ENCODE measurements at places on chromosomes 2 and 18. TPM values are rescaled to one million over a fixed set of nuclear protein-coding genes. Genes with fewer than 3 reads are reported as not detected.

- DNase-seq = no peak
Measured at GRCh38 chr2:17858064-17858463, 20.4 kb upstream of the KCNS3 start.

DNA sequence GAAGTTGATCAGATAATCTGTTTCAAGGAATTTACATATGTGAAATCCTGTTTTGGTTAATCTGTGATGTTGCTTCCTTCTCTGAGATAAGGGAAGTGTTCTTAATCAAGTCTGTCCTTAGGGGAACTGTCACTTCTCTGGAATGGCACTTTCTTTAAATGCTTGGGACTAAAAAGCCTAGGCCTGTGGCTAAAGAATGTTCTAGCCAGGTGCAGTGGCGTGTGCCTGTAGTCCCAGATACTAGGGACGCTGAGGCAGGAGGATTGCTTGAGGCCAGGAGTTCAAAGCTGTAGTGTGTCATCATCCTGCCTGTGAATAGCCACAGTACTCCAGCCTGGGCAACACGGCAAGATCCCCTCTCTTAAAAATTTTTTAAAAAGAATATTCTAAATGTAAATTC lies 217.6 kb upstream of the SIX3 start:
- no peak for DNase-seq

DNA sequence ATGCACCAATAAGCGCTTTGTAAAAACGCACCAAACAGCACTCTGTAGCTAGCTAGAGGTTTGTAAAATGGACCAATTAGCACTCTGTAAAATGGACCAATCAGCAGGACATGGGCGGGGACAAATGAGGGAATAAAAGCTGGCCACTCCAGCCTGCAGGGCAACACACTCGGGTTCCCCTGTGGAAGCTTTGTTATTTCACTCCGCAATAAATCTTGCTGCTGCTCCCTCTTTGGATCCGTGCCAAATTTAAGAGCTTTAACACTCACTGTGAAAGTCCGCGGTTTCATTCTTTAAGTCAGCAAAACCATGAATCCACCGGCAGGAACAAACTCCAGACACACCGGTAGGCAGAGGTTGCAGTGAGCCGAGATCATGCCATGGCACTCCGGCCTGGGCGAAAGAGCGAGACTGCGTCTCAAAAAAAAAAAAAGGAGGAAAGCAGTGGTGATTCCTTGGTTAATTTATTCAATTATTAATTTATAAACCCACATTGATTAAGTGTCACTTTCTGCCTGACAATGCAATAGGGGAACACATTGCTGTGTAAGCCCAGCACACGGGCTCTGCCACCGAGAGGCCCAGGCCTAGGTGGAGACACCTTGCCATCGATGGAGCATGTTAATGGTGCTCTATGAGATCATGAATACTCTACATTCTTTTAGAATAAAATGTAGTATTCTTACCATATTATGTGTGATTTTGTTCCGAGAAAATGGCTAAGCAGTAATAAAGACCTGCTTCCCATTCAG lies 687.6 kb upstream of the HS6ST1 start:
- no peak for DNase-seq

- DNase-seq = peak; percentile 37
Measured at GRCh38 chr2:102514061-102514785, 41.2 kb downstream of the SLC9A4 start.

COL6A3 gene
- total RNA-seq = 42.1 TPM

- DNase-seq = no peak
Measured at GRCh38 chr2:232330068-232330999, 48.2 kb upstream of the ALPP start.

- DNase-seq = peak; percentile 49
Measured at GRCh38 chr2:28407976-28408690, 15.5 kb downstream of the FOSL2 start.

GRCh38 chr2:72917138-72917876 lies at the start of gene EMX1:
Gene EMX1 (plus strand): TSS chr2:72917519. CDS start chr2:72917853, 334 bp downstream.
- DNase-seq = peak; percentile 38

DNA sequence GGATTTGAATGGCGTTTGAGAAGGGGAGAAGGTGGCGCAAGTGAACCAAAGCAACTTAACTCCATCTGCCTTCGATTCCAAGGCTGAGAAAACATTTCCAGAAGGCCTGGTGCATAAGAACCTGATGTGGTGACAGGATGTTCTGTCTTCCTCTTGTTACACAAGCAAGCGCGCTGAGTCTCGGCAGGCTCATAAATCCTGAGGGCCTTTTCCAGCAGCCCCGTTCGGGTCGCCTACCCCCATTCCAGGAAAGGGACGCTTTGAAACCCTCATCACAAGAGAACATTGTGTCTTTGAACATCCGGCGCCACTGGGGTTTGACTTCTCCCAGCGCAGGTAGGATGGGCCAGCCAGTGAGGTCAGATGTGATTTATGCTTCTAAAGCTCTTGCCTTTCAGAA lies 403.5 kb downstream of the SETBP1 start:
- peak; percentile 41 for DNase-seq

ERICH2 gene
- total RNA-seq = not detected

CXXC1 gene
- total RNA-seq = 60.7 TPM

- no peak for DNase-seq
Measured at GRCh38 chr2:159550231-159550630, 66.1 kb downstream of the BAZ2B start.

EDAR gene
- not detected for total RNA-seq

DNA sequence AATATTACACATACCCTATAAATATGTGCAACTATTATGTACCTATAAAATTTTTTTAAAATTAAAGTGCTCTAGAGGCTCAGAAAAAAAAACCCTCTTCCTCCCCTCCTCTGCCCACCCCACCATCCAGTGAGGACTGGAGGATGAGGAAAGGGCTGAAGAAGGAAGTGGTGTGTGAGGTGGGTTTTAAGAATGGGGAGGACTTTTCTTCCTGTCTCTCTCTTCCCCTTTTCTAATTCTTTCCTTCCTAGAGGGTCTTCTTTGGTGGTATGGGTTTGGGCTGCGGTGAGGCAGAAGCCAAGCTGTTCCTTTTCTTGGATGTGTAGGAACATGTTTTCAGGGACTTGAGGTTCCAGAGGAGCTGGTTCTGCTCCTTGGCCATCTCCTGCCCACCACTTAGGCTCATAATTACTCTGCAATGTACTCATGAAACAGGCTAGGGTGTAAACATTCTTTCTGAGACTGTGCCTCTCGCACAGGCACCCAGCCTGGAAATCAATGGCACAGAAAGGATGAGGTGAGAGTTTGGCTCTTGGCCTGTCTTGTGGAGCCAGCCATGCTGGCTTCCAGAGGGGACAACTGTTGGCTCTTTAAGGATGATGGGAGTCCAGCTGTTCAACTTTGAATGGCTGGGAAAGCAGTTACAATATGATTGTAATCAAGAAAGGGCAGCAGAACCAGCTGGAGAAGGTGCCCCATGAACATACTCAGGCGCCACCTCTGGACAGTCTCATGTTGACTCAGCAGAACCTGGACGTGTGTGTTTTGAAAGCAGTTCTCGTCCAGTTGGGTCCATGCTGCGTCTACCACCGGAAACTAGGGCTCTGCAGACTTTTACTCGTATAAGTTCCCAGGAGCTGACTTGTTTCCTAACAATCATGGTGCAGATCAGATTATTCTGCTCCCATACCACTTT lies 38.3 kb downstream of the IL1RL2 start:
- no peak for DNase-seq

GRCh38 chr2:224278531-224278930 lies 123.4 kb downstream of the FAM124B start:
- no peak for DNase-seq

DNA sequence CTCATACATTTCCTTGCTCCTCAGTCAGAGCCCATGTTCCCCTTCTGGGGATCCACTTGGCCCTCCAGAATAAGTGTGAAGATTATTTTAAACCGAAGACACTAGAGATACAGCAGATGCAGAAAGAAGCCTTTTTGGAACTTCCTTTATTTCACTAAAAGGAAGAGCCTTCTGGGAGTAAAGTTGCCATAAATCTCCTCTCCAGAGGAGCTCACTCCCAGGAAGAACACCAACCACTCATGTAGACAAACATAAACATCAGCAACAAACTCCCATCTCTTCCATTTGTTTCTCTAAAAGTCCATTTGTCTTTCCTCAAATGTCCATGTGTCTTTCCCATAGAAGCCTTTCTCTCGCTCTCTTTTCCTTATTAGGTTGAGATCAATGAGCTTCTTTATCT lies 62.4 kb upstream of the MSH6 start:
- DNase-seq = no peak

Measured in adrenal gland (tissue), 19 donors.